ENCODE measurements at places on chromosomes 4 and X.

DNA sequence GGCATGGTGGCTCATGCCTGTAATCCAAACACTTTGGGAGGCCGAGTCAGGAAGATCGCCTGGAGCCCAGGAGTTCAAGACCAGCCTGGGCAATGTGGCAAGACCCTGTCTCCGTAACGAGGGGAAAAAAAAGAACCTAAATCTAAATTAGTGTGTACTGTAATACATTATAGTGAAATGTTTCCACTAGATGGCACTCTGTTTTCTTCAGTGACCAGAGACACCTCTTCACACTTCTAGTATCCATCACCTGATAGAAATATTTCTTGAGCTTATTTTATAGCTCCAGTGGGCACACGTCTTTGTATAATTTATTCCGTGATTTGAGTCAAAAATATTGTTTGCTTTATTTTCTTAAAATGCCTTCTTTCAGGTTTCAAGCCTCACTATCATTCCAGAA is 600.9 kb upstream of the DIPK2B start:
- DNase-seq = no peak

DNA sequence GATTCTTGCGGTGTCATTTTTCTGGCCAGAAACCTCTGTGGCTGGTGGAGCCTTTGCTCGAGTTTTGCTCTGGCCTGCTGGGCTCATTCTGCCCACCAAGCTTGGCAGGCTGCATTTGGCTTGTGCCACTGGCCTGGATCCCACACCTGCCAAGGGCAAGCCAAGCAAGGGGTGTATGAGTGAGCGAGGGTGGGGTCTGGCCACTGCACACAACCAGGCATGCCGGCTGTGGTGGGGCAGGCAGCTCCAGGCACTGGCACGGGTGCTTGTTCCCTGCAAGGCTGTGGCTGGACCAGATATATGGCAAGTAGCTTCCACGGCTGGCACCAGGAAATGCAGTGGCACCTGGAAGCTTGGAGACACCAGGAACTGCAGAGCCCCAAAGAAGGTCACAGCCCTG is 68.6 kb upstream of the PPP3CA start:
- DNase-seq = no peak

DNA sequence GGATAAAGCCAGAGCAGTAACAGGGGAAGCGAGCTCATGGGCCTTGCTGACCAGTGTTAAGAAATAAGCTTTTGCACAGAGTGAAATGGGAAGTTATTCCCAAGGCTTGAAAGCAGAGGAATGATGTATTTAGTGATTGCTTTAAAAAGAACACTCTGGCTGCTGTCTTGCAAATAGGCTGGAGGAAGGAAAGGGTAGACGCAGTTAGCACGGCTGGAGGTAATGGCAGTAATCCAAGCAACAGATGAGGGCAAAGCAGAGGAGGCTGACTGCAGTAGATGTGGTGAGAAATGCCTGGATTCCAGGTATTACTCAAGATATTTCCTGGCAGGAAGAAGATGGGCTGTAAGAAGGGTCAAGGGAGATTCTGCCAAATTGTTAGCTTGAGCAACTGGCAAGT is 1342.3 kb upstream of the AGA start:
- no peak for DNase-seq

DNA sequence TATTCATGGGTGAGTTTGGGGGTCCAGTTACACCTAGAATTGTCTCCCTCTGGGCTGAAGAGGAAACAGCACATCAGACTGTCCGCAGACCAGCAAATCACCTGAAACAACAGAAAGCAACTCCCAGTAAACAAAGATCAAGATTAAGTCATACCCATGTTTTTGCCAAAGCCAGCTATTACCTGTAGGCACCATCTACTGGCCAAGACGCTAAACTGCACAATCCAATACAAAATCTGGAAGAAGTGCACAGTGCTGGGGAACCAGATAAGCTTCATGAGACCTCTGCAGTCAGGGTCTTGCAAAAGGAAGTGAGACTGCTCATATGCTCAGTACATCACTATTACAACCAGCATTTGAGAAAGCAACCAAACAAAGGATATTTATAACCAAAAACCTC is 157.5 kb upstream of the ITM2A start:
- DNase-seq = no peak

DNA sequence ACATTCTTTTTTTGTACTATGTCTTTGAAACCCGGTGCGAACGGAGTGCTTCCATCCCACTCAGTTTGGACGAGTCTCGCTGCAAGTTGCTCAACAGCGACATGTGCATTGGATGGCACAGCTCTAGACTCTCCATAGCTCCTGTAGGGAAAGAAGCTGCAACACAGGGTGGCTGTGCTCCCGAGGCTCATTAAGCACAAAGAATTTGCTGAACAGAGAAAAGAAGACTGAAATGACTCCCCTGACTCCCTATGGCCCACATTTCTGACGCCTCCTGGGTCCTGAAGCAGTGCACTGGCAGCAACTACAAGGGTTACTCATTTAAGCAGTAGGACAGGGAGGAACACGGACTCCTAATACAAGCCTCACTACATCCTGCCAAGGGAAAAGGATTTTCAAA is 127.4 kb downstream of the SH3RF1 start:
- DNase-seq = no peak

- DNase-seq = no peak
Measured at GRCh38 chr4:8308856-8309771, 39.6 kb downstream of the HTRA3 start.

DNA sequence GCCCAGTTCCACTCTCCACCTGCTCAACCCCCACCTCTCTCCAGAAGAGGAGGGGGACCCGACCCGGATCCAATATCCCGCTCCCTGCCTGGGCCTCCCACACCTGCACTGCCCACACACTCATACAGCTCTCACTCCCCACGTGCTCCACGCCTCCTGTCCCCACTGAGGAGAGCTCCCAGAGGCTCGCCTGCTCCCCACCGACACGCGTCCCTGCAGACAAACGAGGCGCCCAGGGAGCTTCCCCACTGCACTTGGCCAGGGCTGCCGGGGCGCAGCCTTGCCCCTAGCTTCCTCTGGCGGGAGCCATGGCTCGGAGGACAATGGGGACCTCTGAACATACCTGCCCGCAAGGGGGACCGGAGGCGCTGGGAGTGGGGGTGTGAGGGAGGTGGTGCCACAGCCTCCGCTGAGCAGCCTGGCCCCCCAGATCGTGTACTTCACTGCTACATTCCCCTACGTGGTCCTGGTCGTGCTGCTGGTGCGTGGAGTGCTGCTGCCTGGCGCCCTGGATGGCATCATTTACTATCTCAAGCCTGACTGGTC is 5.0 kb downstream of the SLC6A8 start:
- no peak for DNase-seq

DNA sequence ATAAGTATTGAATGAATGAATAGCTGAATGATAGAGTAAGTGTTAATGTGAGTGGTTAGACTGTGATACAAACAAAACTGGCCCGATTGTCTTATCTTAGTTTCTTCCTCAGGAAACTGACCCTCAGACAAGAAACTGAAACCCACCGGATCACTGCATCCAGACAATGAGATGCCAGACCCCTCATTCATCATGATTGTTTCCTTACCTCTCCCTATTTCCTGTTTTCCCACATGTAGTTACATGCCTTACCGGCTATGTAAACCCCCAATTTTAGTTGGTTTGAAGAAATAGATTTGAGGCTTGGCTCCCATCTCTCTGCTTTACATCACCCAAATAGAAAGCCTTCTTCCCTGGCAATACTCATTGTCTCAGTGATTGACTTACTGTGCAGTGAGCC is 218.9 kb upstream of the PPP1R2C start:
- no peak for DNase-seq

DNA sequence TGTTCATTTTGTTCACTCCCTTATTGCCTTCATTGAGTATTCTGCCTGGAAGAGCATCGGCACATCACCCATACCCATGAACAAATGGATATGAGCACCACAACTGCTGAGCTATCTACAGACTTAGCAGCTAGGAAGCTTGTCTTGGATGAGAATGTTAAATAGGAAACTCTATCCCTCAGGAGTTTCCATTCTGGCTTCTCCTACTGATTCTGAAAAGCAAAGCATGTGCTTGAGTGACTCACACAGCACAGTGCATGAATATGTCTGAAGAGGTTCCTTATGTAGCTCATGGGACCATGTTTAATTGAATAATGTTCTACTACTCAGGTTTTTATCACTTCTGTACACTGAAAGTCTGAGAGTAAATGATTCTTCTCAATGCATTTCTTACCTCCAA is 57.3 kb upstream of the MXRA5 start:
- no peak for DNase-seq

DNA sequence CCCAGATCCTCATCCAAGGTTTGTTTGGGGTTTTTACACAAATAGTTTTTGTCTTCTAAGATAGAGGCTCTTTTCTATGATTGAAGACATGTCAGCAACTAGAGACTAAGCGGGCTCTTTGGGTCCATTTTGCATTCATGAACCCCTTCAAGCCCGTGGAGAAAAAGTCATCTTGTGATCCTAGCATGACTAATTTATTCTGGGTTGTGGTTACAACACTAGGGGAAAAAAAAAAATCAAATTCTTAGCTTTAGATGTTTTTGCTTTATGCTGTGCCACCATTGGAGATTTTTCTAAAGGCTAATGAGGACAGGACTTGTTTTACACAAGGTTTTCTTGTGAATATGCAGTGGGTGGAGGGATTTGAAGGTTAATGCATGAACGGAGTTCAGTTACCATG is 440.0 kb downstream of the PCDH7 start:
- no peak for DNase-seq

- DNase-seq = no peak
Measured at GRCh38 chrX:96481831-96482230, 202.8 kb upstream of the DIAPH2 start.

DNA sequence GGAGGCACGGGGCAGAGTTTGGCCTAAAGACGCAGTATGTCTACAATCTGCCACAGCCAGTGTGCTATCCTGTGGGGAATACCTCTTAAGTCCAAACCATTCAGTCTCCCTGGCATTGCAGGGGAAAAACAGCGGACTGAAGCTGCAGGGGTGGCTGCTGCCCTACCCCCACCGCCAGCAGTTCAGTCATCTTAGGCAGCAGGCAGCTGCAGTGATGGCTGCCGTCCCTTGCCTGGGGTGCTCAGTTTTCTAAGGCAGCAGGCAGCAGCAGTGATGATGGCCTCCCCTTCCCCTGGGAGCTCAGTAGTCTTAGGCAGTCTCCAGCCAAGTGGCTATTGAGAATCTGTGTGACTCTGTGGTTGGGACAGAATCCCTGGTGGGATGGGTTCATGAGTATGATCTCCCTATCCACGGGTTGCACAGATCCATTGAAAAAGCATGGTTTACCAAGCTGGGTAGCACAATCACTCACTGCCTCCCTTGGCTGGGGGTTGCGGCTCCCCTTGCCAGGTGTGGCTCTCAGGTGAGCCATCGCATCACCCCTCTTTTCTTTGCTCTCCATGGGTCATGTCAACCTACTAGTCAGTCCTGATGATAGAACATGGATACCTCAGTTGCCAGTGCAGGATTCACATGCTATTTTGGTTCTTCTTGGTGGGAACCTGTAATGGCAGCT is 48.9 kb upstream of the GRID2 start:
- no peak for DNase-seq

DNA sequence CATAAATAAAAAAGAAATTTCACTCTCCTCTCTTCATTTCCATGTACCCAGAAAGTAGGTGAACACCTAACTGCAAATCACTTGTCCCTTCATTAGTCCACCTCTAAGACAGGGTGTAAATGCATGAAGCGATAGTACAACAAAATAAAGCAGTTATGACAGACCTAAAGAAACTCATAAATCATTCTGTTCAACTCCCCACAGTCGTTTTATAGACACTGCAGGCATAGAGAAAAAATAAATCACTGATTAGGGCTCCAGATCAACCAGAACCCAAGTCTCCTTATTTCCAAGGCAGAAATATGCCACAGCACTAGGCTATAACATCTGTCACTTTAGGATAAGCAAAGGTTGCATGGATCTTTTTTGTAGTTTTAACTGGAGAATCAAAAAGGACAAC is 3.0 kb downstream of the RASGEF1B start:
- no peak for DNase-seq

DNA sequence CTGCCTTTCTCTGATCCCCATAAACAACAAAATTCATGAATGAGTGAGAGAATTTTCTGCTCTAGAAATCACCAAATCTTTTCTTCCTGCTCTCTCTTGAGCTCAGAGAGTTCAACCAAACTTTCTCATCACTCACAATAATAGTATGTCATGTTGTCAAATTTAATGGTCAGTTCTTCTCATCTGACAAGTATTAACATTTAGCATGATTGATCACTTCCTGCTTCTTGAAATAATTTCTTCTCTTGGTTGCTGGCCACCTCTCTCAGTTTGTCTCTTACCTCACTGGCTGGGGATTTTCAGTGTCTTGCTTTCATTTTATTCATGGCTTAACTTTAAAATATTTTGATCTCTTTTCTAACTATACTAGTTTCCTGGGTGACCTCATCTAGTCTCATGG is 25.5 kb upstream of the FGF5 start:
- DNase-seq = no peak

DNA sequence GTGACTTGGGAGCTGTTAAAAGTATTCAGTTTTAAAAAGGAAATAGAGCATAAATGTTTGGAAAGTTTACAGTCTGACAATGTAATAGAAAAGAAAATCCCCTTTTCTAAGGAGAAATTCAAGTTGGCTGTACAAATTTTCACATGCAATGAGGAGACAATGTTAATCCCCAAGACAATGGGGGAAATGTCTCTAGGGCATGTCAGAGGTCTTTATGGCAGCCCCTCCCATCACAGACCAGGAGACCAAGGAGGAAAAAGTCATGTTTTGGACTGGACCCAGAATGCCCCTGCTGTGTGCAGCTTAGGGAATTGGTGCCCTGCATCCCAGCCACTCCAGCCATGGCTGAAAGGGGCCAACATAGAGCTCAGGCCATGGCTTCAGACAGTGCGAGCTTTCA is 831.1 kb upstream of the ADGRL3 start:
- DNase-seq = no peak

DNA sequence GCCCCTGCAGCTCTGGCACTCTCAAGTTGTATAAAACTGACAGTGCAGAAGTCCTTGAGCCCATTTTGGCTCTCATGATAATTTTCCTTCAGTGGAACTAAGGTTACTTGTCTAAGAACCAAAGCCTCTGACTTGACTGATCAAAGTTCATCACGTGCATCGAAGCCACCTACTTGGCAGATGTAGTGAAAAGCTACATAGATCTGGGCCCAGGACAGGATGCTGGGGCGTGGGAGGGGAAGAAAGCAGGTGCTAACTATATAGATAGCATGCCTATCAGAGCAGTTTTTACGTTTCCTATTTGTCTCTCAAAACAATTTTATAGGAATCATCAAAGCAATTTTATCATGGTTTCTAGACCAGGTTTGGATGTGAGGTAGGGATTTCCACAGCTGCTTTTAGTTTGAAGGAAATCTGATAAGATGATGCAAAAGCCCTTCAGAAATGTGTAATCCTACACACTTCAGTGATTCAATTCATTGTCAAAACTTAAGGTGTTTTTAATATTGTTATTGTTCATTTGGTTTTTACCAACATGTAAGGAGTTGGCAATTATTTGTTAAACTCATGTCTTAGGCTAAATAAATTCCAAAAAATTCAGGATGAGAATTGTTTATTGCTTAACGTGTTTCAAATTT is 1.2 kb upstream of the CD40LG start:
- DNase-seq = no peak

- DNase-seq = no peak
Measured at GRCh38 chr4:142840516-142841123, 5.5 kb downstream of the INPP4B start.

GRCh38 chr4:73681776-73682175 is 58.6 kb upstream of the CXCL8 start:
- no peak for DNase-seq

- no peak for DNase-seq
Measured at GRCh38 chrX:49233887-49234555, 881 bp upstream of the CACNA1F start.

Data from activated CD4-positive, alpha-beta T cell treated with anti-CD3 and anti-CD28 coated beads, Interleukin-2, amount 50 U/mL, for 48 hours (primary cell).